ENCODE measurements at places on chromosomes 5 and 9. TPM values are rescaled to one million over a fixed set of nuclear protein-coding genes. Genes with fewer than 3 reads are reported as not detected.

ATG12 gene
- total RNA-seq = 77.8 TPM

MOB3B gene
- total RNA-seq = under 0.01 TPM

LCN6 gene
- total RNA-seq = not detected

SNX18 gene
- 46.7 TPM for total RNA-seq

IL9 gene
- not detected for total RNA-seq

PCDHAC2 gene
- 1.8 TPM for total RNA-seq

IL3 gene
- total RNA-seq = not detected

WDR38 gene
- total RNA-seq = not detected

F2RL1 gene
- 78.1 TPM for total RNA-seq

HMGCR gene
- total RNA-seq = 144 TPM

HAVCR1 gene
- not detected for total RNA-seq

BAAT gene
- total RNA-seq = 0.07 TPM

KLF4 gene
- total RNA-seq = 0.80 TPM

SHOC1 gene
- not detected for total RNA-seq

GFRA3 gene
- total RNA-seq = not detected

LRRC14B gene
- total RNA-seq = not detected

EIF4E1B gene
- total RNA-seq = not detected

GIN1 gene
- 9.9 TPM for total RNA-seq

MEF2C gene
- total RNA-seq = 63.5 TPM

CYLC2 gene
- not detected for total RNA-seq

FREM1 gene
- total RNA-seq = 0.27 TPM

BSPRY gene
- not detected for total RNA-seq

ADAMTS13 gene
- 0.57 TPM for total RNA-seq

SHC3 gene
- total RNA-seq = 1.7 TPM

SPINK13 gene
- total RNA-seq = not detected

PCDHB12 gene
- 0.07 TPM for total RNA-seq

PCDHB11 gene
- total RNA-seq = 0.27 TPM

CTSV gene
- total RNA-seq = 1.2 TPM

FOXD4L6 gene
- not detected for total RNA-seq

Data from thoracic aorta endothelial cell (primary cell).